Chondrocyte (in vitro differentiated cells): ENCODE measurements at places on chromosomes 7 and 10. TPM values are rescaled to one million over a fixed set of nuclear protein-coding genes. Genes with fewer than 3 reads are reported as not detected.

TMEM254 gene
- 18.2 to 19.6 TPM (median 18.9 TPM) in 3 replicates for total RNA-seq

- no peak for DNase-seq
These were observed 28.7 kb downstream of the FRMD4A start for GRCh38 chr10:14302035-14302434.

DNA sequence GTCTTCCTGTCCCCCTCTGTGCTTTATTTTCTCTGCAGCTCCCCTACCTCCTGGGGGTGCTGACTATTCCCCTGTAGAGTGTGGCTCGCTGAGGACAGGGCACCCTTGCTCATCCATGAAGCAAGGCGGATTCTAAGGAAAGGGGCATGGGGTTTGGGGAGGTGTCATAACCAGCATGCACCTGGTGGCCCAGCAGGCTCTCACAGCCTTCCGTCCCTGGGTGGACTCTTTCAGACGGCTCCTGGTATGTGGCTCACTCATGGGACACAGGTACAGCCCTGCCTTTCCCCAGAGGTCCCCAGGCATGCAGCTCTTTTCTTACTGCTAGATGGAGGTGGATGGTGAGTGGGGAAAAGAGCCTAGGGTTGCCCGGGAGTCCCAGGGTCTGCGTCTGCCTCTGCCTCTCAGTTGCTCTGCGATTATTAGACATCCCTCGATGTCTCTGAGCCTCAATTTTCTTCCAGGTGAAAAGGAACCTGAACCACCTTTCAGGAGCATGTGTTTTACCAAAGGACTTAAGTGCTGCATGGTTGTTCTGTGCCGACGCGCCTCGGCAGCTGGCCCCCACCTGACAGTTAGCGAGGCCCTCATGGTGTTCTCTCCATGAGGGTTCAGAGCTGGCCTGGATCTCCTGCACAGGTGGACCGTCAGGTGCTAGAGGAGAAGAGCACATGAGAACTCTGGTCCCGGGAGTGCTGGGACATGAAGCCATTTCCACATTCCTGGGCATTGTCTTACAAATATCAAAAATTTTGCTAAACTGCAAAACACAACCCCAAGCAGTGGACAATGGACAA, 172.5 kb upstream of the SHH start:
- DNase-seq, result peak; percentile 58

GRCh38 chr10:48364659-48365405, 58.4 kb downstream of the MAPK8 start:
- DNase-seq, result no peak

DNA sequence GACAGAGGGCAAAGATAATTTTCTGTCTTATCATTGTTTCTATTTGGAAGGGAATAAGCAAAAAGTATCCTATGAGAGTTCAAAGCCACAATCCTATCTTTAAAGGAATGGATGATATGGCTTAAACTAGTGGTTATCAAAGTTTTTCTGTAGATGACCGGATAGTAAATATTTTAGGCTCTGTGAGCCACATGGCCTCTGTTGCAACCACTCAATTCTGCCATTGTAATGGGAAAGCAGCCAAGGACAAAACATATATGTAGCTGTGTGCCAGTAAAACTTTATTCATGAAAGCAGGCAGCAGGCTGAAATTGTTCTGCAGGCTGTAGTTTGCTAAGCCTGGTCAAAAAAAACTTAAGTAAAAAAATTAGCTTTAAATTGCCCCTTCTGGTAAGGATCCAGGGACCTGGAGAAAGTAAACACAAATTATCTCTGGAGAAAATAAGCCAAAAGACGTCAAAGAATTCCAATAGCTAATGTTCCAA, 73.3 kb downstream of the THSD7A start:
- DNase-seq, result no peak

DNA sequence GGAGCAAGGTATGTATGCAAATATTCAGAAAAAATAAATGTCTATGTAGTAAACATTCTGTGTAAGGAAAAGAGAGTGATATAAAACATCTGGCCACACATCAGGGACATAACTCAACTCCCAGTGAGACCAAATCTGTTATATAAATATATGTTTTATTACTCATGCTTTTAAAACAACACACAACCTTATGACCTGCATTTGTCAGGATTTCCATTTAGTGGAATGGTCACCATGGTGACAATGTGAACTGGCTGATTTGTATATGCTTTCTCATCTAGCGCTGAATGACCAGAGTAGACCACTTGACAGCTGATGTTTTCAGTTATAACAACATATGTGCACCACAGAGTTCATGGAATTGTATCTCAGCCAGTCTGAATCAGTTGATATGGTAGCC, 551.7 kb downstream of the HTR7 start:
- no peak for DNase-seq
